ENCODE measurements at places on chromosomes 12 and 14.

GRCh38 chr12:111453071-111453989 is 47.6 kb downstream of the SH2B3 start:
- no peak for DNase-seq

DNA sequence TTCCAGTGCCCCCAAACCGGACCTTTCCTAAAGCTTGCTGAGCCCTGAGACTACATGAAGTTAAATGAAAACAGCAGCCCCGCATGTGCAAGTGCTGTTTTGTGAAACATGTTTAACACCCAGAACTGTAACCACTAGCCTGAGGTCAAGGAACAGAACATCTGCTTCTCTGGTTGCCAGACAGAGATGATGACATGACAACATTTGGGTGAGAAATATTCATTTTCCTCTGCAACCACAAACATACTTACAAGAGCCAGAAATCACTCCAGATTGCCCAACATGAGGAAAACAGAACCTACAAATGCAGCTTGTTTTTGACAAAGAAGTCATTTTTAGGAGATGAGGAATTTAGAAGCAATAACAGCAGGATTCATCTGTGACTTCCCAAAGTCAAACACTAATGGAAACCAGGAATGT is 110.4 kb downstream of the BCAT1 start:
- DNase-seq, result no peak

DNA sequence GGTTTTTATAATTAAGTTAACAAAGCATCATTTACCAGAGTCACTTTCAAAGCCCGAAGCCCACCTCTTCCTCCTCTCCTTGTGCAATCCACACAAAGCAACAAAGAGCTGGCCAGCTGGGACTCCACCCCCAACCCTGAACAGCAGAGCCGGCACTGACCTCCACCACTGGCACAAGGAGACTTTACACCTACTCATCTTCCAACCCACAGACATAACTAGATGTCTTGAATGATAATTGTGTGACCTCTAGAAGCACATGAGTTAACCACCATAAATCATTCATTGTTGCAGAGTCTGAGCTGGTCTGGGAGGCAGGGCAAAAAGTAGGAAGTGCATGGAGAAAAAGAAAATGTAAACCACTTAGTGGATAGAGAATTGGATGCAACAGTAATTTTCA is 72.2 kb downstream of the ST8SIA1 start:
- no peak for DNase-seq

DNA sequence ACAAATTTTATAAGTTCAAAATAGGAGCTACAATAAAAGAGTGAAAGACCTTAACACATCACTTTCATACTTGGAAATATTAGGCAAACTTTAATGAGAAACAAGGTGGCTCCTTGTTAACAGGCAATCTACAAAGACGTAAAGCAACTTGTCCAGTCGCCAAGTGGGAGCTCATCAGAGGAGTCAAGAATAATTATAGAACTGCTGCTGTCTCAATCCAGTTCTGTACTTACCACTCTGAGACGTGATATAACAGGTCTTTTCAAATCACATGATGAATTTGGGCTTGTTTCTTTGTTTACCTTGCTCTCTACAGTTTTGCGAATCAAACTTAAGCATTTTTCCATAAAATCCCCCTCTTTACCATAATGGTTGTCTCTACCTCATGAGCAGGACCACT is 3.6 kb downstream of the YBX3 start:
- DNase-seq, result no peak

DNA sequence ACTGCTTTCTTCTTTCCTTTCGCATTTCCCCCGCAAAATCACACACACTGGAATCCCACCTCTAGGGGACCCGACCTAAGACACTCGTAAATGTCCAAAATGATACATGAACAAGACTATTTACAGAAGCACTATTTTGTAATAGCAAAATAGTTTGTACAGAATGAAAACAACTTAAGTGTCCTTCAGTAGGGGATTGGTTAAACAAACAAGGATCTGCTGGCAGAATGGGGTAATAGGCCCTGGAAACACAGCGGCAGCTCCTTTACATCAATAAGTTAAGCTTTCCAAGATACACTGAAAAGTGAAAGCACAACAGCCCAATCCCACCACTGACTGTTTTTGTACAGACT is 48.8 kb downstream of the LTBP2 start:
- no peak for DNase-seq

GRCh38 chr14:102015045-102015685 is 50.8 kb downstream of the DYNC1H1 start:
- no peak for DNase-seq

DNA sequence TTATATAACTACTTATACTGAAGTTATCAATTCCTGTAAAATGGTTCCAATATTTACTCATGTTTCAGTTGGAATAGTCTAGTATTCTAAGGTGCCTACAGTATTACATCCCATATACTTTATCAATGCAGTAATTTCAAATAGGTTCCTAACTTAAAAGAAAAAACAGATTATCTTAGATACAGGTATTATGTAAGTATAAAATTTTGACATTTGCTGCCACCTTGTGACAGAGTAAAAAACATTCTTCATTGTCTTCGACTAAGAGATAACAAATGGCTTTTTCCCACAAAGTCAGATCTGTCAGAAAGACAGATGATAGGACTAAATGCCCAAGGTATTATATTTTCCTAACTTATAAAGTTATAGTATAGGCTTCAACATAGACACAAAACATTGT is 78.7 kb downstream of the TXNDC16 start:
- DNase-seq, result no peak

DNA sequence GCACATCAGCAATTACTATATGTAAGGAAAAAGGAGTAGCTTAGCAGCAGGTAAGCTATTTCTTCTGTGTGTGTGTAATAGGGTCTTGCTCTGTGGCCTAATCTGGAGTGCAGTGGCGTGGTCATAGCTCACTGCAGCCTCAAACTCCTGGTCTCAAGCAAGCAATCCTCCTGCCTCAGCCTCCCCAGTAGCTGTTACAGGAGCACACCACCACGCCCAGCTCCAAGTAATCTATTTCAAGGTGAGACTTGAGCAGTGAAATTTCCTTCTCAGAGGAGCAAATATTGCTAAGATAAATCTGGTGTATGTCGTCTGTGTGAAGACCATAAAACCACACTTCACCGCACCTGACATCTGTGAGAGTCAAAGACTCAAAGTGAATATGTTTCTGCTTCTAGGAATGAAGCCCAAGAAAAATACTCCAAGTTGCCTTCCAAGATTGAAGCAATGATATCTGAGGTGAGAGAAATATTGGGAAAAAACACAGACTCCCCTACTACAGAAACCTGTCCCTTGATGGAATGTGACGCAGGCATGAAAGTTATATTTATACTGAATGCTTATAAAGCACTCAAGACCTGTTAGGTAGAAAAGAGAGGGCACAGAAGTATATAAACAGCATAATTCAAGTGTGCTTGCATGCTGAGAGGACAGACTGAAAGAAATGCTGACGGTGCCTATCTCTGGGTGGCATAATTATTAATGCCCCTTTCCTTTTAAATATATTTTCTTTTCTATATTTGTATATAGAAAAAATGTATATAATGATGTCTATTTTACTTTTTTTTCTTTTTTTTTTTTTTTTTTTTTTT is 2.5 kb upstream of the SELPLG start:
- DNase-seq, result no peak

GRCh38 chr12:51484119-51484518 is 59.5 kb downstream of the SLC4A8 start:
- DNase-seq, result no peak

DNA sequence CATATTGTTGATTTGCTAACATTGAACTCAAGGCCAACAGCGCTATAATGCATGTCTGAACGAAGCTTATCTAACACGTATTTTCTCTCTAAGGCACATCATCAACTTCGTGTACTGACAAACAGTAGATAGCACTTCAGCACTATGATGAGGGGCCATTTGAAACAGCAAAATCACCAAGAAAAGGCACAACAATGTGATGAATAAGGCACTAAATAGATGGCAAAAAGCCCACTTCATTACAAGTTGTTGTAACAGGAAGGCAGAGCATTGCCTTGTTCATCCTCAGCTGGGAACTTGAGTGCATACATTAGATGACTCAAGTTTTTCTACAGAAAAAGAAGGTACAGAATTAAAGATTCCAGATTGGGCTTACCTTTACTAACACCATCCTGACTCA is 75.2 kb downstream of the LIN7A start:
- DNase-seq, result no peak

DNA sequence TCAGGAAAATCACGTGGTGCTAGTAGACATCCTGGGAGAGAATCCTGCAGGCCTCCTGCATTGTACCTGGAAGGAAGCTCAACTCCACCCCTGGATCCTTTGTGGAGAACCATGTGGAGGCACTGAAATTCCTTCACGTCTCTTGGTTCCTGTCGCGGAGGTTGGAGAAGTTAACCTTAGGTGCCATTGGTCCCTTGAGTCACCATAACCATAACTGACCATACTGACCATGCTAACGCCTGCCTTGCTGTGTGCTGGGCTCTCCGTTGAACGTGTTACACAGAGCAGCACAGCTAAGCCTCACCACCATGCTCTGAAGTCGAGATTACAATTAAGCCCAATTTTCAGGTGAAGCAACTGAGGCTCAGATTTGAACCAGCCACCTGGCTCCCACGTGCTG is 18.6 kb downstream of the C14orf132 start:
- DNase-seq, result no peak

GRCh38 chr14:29990993-29991392 is 63.3 kb upstream of the PRKD1 start:
- DNase-seq, result no peak

- no peak for DNase-seq
Observed at GRCh38 chr14:92453691-92454090, 59.9 kb upstream of the RIN3 start.

Data from activated naive CD8-positive, alpha-beta T cell treated with anti-CD3 and anti-CD28 coated beads, Interleukin-2, amount 10 ng/mL, durations not matched to agents 7 days and 5 days (primary cell).